ENCODE measurements at places on chromosomes 3 and 15. TPM values are rescaled to one million over a fixed set of nuclear protein-coding genes. Genes with fewer than 3 reads are reported as not detected.

The C3orf85 gene
- not detected for total RNA-seq

DNA sequence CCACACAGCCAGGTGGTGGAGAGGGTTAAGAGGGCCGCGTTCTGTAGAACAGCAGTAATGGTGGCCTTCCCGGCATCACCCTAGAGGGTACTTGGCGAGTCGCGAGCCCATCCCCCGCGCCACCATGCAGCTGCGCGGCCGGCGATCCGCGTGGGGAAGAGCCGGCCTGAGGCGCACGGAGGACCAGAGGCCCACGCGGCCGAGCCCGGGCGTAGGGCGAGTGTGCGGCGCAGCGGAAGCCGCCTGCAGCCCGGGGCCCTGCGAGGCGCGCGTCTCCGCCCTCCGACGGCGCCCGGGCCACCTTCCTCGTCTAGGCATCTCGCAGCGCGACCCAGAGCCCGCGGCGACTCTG lies 423 bp downstream of the TKT start:
- no peak for DNase-seq

DNA sequence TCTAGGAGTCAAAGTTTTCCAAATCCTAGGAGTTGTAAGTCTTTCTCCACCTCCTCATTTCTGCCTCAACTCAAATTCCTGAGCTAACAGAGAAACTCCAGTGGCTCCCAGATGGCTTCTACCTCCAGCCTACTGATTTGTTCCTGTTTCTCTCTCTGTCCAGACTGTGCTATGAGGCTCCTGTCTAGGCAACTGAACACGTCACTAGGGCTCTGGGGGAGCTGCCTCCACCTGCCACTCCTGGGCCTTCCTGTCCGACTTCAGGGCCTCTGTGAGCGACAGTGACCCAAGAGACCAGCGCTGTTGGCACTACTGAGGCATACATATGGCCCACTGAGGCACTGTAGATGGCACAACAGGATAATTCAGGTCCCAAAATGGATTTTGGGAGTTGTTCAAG lies 71.4 kb downstream of the EXOG start:
- peak; percentile 16 for DNase-seq

The SH3GL3 gene
- 6.0 TPM for total RNA-seq

DNA sequence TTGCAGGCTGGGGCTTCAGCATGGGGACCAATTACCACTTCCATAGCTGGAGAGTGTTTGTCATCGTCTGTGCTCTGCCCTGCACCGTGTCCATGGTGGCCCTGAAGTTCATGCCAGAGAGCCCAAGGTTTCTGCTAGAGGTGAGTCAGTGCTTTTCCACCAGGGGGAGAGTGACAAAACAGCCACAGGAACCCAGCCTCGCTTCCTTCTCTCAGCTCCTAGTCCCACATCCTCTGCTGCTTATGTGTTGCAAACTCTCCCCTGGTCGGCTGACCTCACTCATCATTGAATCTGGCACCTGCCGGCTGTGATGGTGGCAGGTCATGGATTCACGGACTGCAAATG lies 158.3 kb downstream of the SV2B start:
- DNase-seq, result no peak

- no peak for DNase-seq
Observed at GRCh38 chr15:40006646-40007045, 32.3 kb downstream of the SRP14 start.

DNA sequence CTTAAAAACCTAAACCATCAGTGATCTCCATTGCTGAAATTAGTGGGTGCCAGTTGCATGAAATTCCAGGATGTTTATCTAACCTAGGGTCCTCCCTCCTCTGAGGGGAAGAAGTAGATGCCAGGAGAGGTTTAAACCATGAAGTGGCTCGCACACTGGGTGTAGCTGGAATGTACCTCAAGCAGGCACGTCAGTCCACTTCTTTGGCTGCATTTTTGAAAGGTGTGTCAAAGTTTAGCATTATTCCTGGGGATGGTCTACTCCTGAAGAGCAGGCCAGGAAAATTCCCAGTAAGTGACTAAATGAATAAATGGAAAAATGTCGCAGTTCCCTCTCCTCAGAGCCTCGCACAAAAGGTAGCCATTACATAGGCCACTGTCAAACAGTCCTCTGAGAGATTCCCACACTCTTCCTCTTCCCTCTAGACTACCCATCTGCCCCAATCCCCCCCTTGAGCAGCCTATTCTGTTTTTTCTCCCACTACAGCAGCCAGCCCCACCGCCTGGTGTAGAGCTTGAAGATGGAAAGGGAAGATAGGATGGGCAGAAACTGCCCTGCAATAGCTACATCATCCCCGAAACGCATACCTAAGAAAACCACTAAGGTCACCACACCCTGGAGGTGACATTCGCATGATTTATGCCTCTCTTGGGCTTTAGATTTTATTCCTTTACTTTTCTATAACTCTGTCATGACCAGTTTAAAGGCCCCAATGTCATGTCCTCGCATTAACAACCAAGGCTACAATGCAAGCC lies 655 bp upstream of the TMOD3 start:
- DNase-seq, result no peak

GRCh38 chr3:172877011-172877410 lies 126.5 kb downstream of the ECT2 start:
- DNase-seq, result no peak

The SLC6A6 gene
- total RNA-seq, result 21.2 TPM

The NUTM1 gene
- not detected for total RNA-seq

DNA sequence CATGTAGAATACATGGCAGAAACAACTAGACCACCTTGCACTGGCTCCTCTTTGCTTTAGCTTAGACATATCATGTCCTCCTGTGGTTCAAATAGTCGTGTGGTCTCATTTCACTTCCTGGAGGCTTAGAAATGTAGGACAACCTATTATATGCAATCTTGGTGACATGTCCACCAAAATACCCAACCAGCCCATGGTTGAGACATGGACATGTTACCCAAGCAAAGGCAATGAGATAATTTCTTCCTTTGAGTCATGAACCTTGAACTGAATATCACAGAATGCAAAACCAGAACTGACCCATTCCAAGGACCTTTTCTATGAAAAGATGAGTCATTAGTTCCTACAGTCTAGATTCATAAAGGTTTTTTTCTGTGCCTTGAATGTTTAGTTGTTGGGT lies 309.0 kb upstream of the MDFIC2 start:
- DNase-seq, result no peak

The SCAP gene
- 113 TPM for total RNA-seq

DNA sequence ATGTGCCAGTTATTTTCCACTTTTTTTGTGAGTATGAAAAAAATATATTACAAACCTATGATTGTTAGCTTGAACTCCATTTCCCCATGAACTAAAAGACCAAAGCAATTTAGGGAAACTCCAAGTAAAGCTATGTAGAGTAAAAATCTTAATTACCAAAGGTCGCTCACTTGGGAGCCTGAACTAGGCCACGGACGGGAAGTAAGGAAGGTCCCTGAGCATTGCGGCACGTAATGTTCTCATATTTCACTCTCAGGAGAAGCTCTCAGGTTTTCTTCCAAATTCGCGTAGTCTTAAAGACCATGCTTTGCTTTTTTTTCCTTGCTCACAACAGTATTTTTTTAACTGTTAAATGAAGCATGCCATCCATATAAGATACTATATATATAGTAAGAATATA lies 215.3 kb upstream of the RARB start:
- DNase-seq, result no peak

DNA sequence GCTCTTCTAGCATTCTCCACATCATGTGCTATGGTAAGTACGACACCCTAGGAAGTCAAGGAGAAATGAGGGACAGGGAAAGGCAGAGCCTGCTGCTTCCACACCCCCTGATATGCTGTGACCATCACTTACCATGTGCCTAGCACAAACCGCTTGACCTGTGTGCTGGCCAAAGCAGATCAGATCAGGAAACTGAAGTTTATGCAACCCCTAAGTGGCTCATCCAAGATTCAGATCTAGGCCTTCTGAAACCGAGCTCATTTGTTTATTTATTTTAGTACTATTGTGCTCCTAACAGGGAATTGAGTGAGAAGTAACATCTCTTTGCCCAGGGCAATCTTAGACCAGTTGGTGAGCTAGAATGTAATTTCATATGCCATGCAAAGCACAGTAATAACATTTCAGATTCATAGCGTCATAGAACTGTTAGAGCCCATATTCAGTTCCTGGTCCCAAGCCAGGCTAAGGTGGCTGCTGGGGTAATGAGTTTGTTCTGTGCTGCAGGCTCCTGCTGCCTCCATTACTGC lies at the start of gene RTP2:
RTP2 (minus strand) TSS at position 51 of the 527 bp plus-strand sequence. CDS start 429 bp downstream, outside the sequence.
- no peak for DNase-seq

- peak; percentile 1 for DNase-seq
Observed at GRCh38 chr15:70047386-70048197, 50.1 kb downstream of the TLE3 start.

- no peak for DNase-seq
Observed at GRCh38 chr15:48396020-48396419, 64.8 kb downstream of the DUT start.

DNA sequence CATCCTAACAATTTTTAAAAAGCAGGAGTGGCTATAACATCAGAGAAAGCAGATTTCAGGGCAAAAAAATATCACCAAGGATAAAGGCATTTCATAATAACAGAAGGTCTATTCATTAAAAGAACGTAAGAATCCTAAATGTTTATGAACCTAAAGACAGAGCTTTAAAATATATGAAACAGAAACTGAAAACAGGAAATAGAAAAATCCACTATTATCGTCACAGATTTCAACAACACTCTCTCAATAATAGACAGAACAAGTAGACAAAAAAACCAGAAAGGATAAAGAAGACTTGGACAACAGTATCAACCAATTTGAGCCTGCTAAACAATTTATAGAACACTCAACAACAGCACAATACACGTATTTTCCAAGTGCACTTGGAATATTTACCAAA lies 71.4 kb downstream of the FBXL22 start:
- no peak for DNase-seq
